ENCODE measurements at places on chromosomes 5 and 9. TPM values are rescaled to one million over a fixed set of nuclear protein-coding genes. Genes with fewer than 3 reads are reported as not detected.

DNA sequence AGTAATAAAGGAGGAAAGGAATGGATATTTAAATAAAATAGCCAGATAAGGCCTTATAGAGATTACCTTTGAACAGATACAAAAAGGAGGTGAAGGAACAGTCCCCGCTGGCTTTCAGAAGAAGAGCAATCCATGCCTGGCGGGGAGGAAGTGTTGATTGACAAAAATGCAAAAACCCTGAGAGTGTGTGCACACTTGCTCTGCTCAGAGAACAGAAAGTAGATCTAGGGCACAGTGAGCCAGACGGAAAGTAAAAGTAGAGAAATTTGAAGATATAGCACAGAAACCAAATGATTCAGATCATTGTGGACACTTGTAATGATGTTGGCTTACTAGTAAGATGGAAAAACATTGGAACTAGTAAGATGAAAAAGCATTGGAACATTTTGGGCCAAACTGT is 720.6 kb downstream of the PTPRD start:
- no peak for DNase-seq

The ROR2 gene
- 6.3 TPM for polyA plus RNA-seq

DNA sequence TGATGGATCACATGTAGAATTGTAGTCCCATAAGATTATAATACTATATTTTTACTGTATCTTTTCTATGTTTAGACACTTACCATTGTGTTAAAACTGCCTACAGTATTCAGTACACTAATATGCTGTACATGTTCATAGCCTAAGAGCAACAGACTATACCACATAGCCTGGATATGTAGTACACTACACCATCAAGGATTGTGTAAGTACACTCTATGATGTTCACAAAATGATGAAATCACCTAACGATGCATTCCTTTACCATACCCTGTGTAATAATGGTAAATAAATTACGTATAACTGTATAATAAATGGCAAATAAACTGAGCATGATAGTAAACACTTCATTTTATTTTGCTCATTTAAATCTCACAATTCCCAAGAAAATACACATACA is 60.3 kb downstream of the RICTOR start:
- DNase-seq, result no peak

The HAPLN1 gene
- polyA plus RNA-seq, result 0.04 TPM

DNA sequence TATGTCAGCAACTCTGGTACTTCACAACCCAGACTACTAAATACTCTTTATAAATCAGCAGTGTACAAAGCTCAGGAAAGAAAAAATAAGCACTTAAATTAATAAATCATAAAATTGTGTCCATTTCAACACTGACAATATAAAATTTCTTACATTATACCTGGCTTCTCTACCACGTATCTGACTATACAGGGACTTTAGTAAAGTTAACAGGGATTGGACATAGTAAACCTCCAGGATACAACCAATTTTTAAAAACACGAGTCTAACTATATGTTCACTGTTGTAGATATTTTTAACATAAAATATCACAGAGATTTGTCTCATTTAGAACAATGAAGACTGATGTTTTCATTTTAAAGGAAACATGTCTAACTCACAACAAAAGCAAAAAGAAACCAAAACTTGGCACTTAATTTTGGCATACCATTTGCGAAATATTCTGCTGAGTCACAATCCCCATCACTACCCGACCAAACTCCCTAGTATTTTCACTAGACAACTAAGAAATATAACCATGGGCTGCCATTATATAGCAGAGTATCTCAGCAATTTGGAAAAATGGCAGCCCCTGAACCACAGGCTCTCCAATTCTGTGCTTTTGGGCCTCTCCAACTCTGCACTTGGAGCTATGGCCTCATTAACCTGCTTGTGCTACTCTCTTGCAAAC is 14.4 kb downstream of the FAM169A start:
- peak; percentile 29 for DNase-seq

DNA sequence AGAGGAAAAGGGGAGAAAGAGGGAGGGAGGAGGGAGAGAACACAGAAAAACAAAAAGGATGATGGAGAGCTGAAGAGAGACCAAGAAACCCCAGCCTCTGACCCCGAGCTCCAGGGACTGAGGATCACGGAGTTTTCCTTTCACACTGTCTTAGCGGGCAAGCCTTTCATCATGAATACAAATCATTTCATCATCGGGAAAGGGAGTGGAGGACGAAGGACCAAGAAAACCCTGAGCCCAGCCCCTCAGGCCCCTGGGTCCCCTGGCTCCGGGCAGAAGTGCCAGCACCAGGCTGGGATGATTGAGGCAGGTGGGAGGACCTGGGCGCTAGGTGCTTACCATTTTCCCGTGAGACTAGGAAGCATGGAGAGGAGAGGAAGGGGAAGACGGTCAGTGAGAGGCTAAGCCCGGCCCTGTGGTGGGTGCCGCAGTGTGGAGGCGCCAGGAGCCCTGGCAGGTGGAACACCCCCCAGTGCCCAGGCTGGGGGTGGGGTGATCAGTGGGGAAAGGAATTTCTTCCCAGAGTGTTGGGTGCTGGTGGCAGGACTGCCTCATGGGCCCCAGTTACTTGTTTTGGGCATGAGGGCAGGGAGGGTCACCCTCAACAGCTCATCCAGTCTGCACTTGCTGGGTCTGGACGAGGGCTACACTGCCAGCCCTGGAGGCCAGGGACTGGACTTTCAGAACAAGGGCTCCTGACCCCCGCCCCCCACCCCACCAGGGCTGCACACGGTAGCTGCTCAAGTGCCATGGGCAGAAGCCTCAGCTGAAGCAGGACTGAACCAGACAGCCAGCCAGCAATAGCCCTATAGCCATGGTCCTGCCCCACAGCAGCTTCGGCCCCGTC is 49.0 kb upstream of the SARDH start:
- no peak for DNase-seq

Data from lung (tissue), 17 donors.